ENCODE measurements at places on chromosomes 2 and 18.

GRCh38 chr2:190583507-190584337 is 49.2 kb upstream of the NEMP2 start:
- no peak for DNase-seq

DNA sequence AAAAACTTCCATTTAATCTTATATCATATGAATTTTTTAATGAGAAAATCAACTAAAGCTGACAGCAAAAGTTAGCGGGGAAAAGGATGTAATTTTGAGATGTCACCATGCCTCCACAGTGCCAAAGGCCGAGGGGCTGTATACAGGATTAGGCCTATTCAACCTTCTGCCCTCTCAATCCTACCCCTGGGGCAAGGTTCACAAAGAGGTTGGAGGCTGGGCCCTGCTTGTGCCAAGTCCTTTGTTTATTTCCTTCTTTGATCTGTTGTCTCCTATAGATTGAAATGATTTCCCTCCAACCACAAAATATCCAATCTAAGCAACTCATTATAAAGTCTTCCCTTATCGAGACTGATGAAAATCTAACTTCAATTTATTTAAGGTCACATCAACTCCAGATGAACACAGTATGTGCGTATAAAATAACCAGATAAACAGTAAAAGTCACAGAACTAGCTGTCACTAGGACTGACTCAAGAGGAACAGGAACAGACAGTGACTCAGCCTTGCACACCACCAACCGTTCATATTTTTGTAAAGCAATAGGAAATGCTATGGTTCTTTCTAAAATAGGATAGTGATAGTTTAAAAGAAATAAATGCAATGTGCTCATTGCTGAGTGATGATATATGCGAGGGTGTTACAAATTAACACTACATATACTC is 95.8 kb downstream of the SLC25A12 start:
- DNase-seq, result peak; percentile 62

GRCh38 chr2:114222344-114222743 is 220.1 kb upstream of the DPP10 start:
- DNase-seq, result no peak

- DNase-seq, result peak; percentile 70
Measured at GRCh38 chr2:223459328-223459939, 142.7 kb downstream of the SCG2 start.

DNA sequence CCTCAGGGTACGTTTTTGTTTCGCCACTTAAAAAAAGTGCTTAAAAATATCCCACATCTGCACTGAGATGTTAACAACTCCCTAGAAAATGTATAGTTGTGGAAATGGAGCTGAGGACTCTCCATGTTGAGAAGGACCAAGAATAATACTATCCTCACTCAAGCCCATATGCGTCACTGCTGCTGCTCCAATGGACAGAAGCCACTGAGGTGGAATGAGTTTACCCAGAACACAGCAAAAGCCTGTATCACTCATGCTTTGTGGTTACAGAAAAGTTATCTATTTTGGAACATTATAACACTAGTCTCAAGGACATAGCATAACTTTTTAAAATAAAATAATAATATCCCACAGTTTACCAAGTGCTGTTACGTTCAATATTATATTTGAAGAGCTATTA is 31.9 kb downstream of the DSC3 start:
- DNase-seq, result no peak

- DNase-seq, result peak; percentile 45
Measured at GRCh38 chr2:66555501-66556324, 120.8 kb downstream of the MEIS1 start.

DNA sequence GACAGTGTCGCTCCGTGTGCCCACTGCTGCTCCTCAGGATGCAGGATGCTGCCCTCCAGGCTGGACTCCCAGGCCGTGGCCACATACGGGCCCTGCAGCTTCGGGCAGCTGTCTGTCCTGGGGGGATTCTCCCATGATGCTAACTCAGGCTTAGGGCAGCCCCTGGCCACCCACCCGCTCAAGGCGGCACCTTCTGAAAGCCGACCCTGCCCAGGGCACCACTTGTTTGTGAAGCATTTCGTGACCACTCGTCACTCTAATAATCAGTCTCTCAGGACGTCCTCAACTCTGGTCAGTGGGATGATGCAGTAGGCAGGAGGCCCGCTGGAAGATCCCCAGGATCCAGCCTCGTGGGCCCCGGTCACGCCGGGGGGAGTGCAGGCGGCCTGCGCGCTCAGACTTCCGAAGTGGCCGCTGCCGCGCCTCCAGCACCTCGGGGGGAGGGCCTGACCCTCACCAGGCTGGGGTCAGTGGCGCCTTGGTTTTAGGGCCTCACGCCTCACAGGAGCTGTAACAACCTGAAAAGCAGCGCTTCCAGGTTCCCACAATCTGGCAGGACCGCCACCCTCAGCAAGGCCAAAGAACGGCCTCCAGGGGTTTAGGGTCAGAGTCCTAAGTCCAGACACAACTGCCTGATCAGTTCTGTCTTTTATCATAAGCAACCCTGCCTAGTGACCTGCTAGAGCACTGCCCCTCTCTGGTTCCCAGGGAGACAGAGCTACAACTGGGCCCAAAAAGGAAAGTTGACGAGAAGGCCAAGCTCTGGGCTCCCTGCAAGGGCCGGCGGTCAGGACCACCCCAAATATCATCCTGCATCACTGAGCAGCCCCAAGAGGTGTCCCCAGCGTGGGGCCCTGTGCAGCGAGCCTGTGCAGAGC is 53.0 kb downstream of the EIPR1 start:
- no peak for DNase-seq

DNA sequence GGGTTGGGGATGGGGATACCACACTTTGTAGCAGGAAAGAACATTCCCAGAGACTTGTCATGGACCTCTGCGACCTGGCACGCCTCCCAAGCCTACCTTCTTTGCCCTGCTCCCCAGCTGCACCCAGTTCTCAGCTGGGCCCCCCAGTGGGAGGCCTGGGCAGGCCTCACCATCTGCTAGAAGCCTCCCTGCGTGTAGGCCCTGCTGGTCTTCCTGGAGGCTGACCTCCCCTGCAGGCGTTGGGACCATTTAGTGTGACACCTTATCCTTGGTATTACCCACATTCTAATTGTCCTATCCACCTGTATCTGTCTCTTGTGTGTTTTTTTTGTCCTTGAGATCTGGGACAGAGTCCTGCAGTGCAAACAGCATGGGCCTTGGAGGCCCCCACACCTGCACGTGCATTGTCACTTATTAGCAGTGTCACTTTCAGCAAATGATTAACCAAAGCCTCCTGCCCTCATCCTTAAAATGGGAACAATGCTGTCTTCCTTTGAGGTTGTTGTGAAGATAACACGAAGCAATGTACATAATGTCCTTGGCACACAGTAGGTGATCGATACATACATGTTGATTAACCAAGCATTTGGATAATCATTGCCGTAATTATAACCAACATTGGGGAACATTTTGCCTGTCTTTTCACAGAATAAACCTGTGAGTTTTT is 77.2 kb downstream of the LIPG start:
- DNase-seq, result no peak

GRCh38 chr2:67790622-67791021 is 272.2 kb downstream of the C1D start:
- peak; percentile 91 for DNase-seq

DNA sequence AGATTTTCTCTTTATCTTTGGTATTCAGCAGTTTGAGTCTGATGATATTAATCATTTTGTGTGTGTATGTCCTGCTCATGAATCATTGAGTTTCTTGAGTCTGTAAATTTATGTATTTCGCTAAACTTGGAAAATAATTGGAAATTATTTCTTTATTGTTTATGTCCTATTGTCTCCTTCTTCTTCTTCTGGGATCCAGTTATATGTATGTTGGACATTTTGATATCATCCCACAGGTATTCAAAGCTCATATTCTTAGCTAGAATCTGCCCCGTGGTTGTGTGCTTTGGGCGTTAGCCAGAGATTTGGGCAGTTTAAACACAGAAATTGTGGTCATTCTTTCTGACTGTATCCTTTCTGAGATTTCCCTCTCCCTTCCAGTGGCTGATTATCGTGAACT is 243.0 kb upstream of the SPRED2 start:
- no peak for DNase-seq

- no peak for DNase-seq
Measured at GRCh38 chr18:57976230-57976773, 67.7 kb upstream of the NEDD4L start.

GRCh38 chr18:25289001-25289631 is 62.9 kb downstream of the ZNF521 start:
- DNase-seq, result peak; percentile 91

- DNase-seq, result no peak
Measured at GRCh38 chr2:144233733-144234541, 286.0 kb downstream of the ZEB2 start.

DNA sequence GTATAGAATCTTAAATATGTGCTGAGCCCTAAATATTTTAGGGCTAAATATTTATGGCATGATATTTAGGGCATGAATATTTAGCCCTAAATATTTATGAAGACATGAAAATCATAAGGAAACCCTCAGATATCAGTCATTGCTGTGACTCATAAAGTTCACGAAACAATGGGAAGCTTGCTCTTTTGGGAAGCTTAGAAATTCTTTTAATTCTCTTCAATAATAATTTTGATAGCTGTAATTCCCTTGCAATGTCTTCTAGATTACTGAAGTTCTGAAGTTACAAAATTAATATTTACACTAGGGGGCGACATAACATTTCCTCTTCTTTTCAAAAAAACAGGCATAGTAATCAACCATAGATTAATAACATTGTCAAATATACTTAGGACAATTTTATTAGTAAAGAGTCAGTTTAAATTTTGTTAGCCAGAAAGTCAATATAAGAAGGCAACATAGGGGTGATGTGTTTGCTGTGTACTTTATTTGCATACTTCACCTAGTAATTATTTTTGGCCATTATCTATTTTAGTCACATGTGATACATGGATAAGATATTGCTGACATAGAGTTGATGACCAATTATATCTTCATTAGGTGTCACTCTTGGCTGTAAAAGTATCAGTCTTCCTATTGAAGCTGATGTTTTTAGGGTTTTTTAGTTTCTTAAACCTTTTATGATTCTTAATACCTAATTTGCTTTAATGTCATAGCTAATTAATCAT is 13.2 kb downstream of the ZNF804A start:
- DNase-seq, result peak; percentile 56

DNA sequence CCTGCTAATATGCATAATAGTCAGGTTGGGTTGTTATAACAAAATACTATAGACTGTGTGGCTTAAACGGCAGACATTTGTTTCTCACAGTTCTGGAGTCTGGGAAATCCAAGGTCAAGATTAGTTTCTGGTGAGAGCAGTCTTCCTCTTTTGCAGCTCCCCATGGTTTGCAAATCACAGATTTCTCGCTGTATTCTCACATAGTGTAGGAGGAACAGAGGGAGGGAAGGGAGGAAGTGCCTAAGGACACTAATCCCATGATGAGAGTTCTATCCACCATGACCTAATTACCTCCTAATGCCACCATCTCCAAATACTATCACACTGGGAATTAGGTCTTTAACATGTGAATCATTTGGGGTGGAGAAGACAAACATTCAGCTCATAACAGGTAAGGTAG is 20.1 kb upstream of the PTH2R start:
- no peak for DNase-seq

DNA sequence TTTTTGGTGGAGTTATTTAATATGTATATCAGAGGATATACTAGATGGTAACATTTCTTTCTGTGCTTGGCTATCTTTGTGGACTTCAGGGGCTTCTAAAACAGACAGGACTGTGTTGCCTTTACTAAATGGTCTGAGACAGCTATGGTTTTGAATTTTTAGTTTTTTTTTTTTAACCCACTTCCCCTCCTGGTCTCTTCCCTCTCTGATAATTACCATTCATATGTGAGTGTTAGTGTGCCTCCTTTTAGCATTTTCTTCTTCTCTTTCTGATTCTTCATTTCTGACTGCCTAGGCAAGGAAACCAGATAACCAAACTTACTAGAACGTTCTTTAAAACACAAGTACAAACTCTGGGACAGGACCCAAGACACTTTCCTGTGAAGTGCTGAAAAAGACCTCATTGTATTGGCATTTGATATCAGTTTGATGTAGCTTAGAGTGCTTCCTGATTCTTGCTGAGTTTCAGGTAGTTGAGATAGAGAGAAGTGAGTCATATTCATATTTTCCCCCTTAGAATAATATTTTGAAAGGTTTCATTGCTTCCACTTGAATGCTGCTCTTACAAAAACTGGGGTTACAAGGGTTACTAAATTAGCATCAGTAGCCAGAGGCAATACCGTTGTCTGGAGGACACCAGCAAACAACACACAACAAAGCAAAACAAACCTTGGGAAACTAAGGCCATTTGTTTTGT is 52.7 kb downstream of the SMAD4 start:
- DNase-seq, result peak; percentile 47

GRCh38 chr2:217331523-217332416 is 471.9 kb upstream of the TNP1 start:
- DNase-seq, result peak; percentile 87

Measured in choroid plexus epithelial cell (primary cell).